GM04503 (cell line): ENCODE measurements at places on chromosomes 11 and 22.

DNA sequence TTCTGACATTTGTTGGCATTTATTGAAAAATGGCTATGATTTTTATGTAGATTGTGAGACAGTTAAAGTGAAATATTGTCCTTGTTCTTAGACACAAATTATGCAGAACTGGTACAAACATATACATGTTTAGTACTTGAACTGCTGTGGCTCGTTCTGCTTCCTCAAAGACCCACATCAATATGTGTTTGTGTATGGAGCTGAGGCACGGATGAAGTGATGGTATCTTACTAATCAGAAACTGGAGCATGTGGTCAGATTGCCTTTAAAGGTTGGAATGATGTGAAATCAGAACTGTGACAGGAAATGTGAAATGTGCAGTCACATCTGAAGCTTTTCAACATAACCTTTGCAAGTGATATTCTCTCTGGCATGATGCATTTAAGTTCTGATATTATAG lies 130.4 kb downstream of the NAV2 start:
- DNase-seq: no peak

DNA sequence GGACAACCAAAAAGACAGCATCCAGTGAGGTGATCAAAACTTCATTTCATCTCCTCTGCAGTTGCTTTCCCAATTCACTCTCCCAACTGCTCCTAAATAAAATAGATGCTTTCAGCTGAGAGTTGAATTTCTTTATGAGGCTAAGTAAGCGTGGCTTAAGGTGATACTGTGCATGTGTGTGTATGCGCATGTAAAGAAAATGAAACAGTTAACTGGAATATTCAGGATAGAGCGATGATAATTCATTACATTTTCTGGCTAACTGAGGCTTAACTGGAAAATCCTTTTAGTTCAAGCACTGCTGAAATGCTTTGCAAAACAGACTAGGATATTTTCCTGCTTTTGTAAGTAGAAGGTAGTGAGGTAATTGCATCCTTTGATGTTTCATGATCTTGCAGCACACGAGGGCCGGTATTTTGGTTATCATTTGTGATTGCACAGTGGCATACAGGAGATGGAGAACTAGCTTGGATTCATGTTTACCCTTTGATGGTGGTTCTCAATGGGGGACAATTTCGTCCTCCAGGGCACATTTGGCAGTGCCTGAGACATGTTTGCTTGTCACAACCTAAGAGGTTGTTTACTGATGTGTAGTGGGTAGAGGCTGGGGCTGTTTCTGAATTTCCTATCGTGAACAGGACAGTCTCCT lies 71.2 kb downstream of the ZBTB16 start:
- no peak for DNase-seq

GRCh38 chr11:20110908-20111669 lies 49.2 kb downstream of the DBX1 start:
- DNase-seq: peak; percentile 74

DNA sequence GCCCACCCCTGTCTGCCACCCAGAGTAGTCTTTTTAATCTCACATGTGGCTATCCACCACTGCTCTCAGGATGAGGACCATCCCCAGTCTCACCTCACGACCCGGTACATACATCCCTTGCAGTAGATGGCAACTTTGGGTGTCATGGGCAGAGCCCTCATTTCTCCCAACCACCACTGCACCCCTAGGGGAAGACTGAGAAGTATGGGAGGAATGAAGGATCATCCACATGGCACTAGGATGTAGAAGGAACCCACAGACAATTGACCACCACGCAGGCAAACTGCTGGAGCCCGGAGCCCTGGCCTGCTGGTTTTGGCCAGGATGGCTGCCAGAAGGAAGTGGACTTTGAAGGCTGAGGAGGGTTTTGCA lies 1.9 kb upstream of the SCARF2 start:
- DNase-seq: no peak

GRCh38 chr11:14133381-14133780 lies 170.9 kb downstream of the SPON1 start:
- DNase-seq: no peak

DNA sequence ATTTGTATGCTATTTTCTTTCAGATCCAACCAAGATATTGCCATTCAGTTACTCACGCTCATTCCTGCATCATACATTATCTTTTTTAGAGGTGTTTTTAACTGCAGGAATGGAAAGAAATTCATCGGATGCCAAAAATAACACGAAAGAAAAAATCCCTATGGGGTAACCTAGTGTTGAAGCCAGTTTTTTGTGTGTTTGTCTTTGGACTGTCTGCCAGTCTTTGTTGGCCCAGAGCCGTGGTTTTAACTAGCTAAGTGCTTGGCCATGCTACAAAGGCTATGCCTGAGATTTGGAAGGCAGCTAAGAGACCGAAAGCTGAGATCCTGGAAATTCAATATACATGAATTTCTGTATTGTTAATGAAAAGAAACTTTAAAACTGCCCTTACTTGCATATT lies 309.8 kb upstream of the CNTN5 start:
- DNase-seq: no peak

DNA sequence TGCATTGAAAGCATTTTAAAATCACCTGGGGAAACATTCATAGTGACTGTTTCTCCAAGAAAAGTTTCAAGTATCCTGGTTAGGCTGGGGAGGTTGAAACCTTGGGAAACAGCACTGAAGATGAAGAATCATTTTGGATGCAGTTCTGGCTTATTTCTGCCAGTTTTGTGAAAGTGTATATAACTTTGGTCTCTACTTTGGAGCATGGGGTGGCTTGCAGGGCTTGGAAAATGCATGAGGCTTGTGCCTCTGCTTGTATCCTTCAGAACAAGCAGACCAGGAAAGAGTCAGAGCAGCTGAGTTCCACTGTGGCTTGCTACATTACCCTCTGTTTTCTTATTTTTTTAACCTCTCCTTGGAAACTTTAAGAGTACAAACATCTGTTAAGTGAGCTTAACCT lies 19.5 kb downstream of the SLC5A12 start:
- no peak for DNase-seq

- no peak for DNase-seq
Observed at GRCh38 chr11:110128161-110128560, 35.0 kb downstream of the ZC3H12C start.

- no peak for DNase-seq
Observed at GRCh38 chr11:77086521-77087472, 15.8 kb upstream of the OMP start.

DNA sequence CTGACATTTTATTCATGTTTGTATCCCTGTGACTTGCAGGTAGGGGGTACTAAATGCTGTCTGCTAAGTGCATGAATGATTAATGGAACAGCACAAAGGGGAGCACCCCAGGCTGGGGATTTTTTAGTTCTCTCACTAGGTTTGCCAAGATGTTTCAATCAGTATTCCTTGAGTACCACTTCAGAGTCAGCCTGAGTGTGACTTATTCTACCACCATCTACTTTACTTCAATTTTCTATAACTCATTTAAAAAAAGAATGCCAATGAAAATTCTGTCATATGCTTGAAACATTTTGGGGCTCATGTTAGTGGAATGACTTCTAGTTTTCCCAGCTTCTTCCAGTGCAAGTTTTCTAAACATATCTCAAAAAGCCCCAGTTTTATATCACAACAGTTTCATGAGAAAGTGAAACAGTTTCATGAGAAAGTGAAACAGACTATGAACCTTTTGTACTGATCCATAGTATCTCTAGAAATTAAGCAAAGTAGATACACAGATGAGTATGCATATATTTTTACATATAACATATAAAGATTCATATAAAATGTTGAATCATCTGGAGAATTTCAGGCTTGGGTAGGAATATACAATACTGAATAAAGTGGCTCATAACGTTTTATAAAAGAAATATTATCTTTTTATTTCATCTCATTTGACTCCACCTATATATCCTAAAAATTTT lies 252.4 kb downstream of the GRM5 start:
- no peak for DNase-seq

GRCh38 chr11:132718711-132719671 lies 813.3 kb downstream of the OPCML start:
- DNase-seq: no peak

GRCh38 chr22:38062791-38063190 lies 5.6 kb downstream of the PICK1 start:
- DNase-seq: no peak

DNA sequence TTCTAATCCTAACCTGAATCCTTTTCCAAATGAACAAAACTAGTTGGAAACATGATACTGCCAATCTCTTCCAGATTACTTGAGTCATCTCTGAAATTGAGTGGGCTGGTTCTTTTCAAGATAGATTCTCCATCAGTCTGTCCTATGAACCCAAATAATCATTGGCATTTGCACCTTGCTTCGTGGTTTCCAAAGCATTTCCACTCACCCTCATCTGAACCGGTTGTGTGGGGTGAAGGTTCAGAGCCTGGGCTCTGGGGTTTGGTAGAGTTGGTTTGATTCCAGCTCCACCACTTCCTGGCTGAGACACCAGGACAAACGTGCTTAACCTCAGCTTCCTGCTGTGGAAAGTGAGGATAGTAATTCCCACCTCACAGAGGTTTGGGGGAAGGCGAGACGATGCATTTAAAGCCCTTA lies 206.4 kb upstream of the E2F8 start:
- no peak for DNase-seq

DNA sequence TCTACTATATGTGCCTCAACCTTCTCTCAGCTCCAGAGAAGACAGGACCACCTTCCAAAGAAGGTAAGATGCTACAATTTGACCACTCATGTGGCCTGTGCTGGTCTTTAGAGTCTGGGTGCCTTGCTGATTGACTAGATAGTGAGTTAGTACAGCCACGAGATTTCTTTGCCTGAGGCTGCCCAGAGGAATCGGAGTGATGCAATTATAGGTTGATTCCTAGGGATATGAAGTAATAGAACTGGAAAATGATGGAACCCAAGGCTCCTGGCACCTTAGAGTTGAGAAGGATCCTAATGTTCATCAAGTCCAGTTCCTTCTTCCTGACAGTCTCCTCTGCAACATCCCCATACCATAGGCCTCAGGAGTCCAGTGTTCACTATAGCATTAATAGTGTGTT lies 46.5 kb upstream of the CCDC134 start:
- DNase-seq: no peak

DNA sequence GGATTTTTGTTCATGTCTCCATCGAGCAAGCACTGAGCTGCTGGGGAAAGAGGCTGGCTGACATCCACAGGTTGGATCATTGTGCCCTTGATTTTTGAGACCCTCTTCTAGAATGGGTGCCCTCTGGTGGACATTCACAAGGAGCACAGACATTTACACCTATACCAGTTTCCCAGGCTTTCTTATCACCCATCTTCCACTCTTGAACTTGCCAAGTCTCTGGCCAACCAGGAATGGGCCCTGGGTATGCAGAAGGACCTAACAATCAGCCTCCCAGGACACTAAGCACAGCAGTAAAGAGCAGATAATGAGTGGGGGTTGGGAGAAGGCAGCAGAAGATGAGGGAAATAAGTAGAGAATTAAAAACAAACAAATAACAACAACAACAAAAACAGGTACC lies 5.7 kb upstream of the INTS4 start:
- DNase-seq: peak; percentile 21

DNA sequence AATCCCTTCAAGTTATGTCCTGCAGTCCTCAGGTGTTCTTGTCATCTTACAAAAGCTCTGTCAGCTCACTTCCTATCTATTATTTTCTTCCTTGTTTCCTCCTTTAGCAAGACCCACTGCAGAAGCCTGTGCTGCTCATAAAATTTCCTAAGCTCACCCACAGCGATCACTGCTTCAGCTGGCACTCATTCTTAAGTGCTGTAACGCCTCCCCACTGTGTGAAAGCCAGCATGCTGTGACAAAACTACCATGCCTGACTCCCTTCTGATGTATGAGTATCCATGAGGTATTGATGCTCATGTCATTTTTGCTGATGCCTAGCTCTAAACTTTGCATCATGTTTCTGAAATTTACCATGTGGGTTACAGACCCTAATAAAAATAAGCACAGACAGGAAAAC lies 41.5 kb upstream of the CNTN5 start:
- no peak for DNase-seq

- DNase-seq: no peak
Observed at GRCh38 chr11:122863704-122864326, 18.7 kb upstream of the JHY start.

GRCh38 chr22:27654546-27655445 lies 146.8 kb downstream of the MN1 start:
- no peak for DNase-seq

DNA sequence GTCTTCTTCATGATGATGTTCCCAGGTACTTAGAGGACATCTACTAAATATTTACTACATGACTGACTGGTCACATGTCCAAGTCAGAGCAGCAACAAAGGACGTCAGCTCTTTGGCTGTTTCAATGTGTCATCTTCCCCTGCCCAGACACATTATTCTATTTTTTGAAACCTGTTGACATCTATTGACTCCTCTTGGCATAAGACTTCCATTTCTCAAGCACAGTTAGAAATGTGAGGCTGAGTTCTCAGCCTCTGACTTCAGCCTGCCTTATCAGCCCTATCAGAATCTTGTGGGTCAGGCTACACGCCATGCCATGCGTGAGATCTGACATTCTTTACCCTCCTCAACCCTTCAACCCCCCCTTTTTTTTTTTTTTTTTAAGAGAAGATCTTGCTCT lies 63.8 kb downstream of the SC5D start:
- no peak for DNase-seq

- no peak for DNase-seq
Observed at GRCh38 chr11:94835594-94835927, 67.4 kb downstream of the AMOTL1 start.

DNA sequence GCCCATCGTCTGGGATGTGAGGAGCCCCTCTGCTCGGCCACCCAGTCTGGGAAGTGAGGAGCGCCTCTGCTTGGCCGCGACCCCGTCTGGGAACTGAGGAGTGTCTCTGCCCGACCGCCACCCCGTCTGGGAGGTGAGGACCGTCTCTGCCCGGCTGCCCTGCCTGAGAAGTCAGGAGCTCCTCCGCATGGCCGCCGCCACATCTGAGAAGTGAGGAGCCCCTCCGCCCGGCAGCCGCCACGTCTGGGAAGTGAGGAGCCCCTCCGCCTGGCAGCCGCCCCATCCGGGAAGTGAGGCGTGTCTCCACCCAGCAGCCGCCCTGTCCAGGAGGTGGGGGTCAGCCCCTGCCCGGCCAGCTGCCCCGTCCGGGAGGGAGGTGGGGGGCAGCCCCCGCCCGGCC lies 5.8 kb upstream of the OR5M8 start:
- no peak for DNase-seq

- DNase-seq: no peak
Observed at GRCh38 chr22:36201630-36202319, at the start of gene APOL4. APOL4 (minus strand) TSS chr22:36201809; CDS start chr22:36201734, 75 bp downstream.

- DNase-seq: no peak
Observed at GRCh38 chr22:46159777-46160176, 9.5 kb downstream of the PPARA start.

DNA sequence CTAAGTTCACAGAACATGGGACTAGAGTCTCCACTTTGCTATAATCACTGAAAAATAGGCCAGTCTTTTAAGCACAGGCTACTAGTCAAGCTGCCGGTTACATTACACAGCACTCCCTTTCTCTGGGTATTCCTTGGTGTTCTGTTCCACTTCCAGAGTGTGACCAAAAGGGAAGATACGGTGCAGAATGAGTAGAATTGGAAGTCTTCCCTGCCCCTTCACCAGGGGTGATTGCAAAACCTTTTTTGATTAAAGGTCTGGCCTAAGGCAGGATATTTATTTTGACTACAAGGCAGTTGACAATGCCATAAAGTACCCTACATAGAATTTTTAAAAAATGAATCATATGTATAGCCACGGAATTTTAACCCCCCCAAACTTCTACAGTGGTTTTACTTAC lies 59.6 kb upstream of the ADORA2A start:
- peak; percentile 41 for DNase-seq

- DNase-seq: no peak
Observed at GRCh38 chr11:35763301-35763700, 100.7 kb downstream of the TRIM44 start.
